SK-N-DZ (cell line): ENCODE measurements at places on chromosomes 3 and 15.

- peak; percentile 42 for DNase-seq
These were observed 187.7 kb upstream of the SLC24A5 start for GRCh38 chr15:47932951-47933641.

- no peak for DNase-seq
These were observed 446.2 kb upstream of the NR2F2 start for GRCh38 chr15:95884276-95884675.

- DNase-seq = no peak
These were observed 385.4 kb upstream of the LRRC3B start for GRCh38 chr3:26237036-26237682.

DNA sequence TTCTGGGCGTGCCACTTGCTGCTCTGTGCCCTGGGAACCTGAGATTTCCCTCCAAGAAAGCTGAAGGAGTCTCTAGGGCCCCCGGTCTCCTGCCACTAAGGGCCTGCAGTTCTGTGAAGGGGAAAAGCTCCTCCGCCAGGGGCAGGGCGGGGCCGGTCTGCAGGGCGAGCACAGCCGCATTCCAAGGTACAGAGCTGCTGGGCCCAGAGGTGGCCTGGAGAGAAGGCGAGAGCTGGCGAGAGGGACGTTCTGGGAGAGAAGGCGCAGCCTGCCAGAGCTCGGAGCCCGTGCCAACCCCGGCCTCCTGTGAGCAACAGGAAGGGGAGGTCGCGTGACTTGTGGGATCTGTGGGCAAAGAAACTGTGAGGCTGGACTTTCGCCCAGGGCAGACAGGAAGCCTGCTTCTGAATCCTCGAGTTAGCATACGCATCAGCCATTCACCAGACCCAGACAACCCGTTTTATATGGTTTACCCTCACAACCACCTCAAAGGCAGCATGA, 500.4 kb downstream of the SHQ1 start:
- no peak for DNase-seq

GRCh38 chr3:89332793-89333192, 225.4 kb downstream of the EPHA3 start:
- no peak for DNase-seq

GRCh38 chr3:4977853-4978203, 1.4 kb upstream of the BHLHE40 start:
- peak; percentile 39 for DNase-seq

DNA sequence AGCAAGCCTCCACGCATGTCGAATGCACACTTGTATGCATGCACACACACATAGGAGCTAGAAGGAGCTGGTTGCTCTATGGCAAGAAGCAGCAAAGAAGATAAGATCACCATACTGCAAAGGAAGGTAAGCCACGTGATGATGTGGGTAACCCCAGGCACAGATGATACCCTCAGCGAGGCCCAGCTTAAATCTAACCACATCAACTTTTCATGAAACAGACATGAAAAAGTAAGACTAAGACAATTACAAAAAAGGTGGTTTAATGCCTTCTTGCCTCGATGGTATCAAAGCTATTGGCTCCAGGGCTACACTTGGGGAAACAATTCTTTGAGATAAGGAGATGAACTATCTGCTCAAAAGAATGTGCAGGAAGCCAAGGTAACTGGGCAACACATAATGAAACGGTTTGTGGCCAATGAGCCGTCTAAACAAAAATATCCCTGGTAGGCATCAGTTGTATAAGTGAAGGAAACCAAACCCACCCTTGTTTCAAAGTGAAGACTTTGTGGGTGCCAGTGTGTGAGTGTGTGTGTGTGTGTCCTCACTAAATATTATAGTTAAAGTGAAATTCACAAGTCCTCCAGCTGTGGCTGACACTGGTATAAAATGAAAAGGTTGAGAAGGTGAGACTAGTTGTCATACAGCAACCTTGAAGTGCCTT, 365.7 kb upstream of the ICE2 start:
- no peak for DNase-seq

- DNase-seq = no peak
These were observed 149.3 kb upstream of the SEMA6D start for GRCh38 chr15:47568030-47568429.

- DNase-seq = no peak
These were observed 94.6 kb upstream of the IQSEC1 start for GRCh38 chr3:13167829-13168228.

DNA sequence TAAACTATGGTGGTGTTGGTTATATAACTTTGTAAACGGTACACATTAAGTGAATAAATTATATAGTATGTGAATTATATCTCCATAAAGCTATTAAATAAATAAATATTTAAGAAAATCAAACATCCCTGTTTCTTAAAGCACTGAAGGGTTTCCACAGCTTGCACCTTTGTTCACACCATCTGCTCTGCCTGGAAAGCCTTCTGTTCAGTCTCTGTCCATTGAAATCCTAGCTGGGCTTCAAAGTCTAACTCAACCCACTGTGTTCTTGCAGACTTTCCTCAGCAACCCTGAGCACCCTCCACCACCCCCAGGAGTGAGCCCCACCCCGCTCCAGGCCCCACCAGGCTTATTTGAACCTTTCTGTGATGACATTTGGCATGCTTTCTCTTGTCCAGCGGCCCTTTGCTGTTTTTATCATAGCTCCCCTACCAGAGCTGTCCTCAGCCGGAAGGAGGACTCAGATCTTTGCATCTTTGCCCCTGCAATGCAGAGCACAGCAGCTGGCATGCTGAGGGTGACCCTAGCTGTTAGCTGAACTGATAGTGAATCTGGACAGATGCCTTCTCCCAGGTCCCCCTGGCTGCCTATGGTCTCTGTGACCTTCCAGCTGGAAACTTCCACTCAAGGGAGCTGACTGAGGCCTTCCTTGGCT, 105.2 kb downstream of the DAPK2 start:
- DNase-seq = no peak

DNA sequence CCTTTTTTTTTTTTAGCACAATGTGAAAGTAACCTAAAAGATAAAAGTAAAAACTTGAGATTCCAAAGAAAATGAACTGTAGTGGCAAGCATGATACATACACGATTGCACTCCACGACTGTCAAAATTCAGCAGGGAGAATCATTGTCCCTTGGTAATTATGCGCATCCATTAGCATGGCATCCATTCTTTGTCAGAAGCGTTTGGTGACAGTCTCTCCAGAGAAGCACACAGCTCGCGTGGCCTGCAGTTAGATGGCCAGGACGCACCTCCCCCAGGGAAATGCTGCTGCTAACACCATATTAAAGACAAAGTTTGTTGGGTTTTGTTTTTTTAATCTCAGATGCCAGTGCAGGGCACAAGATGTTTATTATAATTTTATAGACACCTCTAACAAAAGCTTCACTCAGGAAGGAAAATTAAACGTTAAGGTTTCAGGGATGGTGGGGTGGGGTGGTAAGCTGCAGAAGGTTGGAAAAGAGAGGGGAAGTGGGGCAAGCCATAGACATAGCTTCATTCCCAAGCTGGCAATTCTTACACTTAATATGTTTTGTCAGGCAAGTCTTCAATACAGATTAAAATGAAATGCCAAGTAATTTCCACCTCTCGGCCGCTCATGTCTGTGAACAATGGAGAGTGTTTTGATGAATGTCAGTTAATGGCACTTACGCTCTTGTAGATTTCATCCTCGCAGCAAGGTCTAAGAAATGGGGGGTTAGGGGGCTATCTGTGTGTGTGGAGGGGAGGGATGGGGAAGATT, 142.8 kb upstream of the TOPAZ1 start:
- no peak for DNase-seq

- no peak for DNase-seq
These were observed 179.1 kb downstream of the AKAP13 start for GRCh38 chr15:85559530-85559929.

DNA sequence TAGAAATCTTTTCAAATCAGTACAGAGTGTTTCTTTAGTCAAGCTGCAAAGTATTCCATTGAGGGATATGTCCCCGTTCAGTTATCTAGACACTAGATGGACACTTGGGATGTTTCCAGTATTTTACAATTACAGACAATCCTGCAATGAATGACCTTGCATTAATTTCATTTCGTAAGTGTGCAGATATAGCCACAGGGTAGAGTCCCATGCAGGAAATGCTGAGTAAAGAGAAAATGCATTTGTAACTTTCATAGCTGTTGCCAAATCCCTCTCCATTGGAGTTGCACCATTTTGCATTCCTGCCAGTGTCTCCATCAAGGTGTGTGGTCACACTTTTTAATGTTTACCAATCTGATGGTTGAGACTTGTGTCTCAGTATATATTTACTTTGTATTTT, 92.5 kb downstream of the LIPC start:
- DNase-seq = no peak

DNA sequence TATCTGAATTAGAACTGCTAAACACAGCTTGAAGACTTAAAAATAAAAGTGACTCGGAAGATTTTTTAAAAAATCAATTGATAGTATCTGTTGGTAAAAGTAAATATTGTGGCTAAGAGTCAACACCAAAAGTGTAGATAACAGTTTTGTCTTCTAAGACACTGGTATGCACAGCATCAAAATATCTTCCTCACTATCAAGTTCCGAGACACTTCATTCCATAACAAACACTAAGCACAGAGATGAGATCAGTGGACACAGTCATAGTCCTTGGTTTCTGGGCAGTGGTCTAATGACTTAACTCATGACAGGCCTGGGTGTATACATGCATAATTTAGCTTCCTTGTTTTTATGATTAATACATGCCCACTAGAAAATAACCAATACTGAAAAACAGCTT, 63.2 kb downstream of the PXYLP1 start:
- DNase-seq = no peak

- no peak for DNase-seq
These were observed 8.8 kb upstream of the C15orf61 start for GRCh38 chr15:67512140-67512539.

GRCh38 chr3:187836823-187837770, 91.8 kb upstream of the BCL6 start:
- DNase-seq = no peak

- no peak for DNase-seq
These were observed 108.2 kb downstream of the EOMES start for GRCh38 chr3:27613846-27614500.

GRCh38 chr15:88580532-88580931, 34.1 kb upstream of the DET1 start:
- no peak for DNase-seq

DNA sequence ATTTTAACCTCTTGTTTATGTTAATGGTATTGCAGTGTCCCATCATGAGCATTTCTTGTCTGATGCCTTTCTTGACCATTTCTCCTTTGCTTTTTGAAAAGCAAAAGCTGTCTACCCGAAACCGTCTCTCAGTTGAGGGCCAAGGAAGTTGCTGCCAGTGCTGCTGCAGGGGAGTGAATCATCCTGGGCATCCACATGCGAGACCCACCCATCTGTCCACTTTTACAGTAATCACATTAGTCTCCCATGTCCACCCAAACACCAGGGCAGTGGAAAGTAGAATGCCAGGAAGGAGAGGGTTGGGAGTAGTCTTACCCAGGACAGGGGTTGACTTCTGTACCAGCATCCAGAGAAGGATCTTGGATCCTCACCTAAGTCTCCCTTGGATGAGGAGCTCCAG, 48.6 kb upstream of the TEX264 start:
- no peak for DNase-seq

- no peak for DNase-seq
These were observed 296 bp downstream of the TPRA1 start for GRCh38 chr3:127590282-127590592.

GRCh38 chr3:45940781-45941365, 2.4 kb upstream of the CXCR6 start:
- no peak for DNase-seq

- DNase-seq = no peak
These were observed 99.1 kb downstream of the SSR3 start for GRCh38 chr3:156455839-156456238.

- no peak for DNase-seq
These were observed 11.7 kb downstream of the TRAIP start for GRCh38 chr3:49844464-49845183.

DNA sequence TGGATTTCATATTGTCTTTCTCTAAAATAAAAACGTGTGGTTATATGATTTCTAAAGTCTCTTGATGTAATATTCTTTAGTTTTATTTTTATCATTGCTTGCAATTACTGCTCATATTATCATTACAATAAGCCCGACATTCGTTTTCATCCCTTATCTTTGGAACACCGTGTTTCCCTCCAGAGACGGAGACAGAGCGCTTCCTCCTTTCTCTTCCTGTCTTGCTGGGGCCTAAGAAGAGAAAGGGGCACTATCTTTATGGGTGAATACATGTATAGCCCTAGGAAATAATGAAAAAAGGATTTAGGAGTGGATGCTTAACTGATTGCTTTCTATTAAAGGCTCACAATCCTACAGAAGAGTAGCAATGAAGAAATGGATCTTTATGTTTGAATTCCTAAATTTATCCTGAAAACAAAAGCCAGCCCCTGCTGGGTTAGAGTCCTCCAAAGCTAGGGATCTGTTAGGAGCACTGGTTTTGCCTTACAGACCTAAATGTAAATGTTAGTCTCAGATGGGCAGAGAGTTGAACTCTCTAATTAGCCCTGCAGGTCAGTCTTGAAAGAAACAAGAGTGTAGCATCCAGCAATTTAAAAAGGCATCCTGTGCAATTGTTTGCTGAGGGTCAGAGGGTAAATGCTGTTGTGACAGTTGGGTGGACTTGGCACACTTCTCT, 145.1 kb downstream of the TP63 start:
- DNase-seq = no peak

GRCh38 chr15:74592222-74592621, 23.4 kb upstream of the CLK3 start:
- DNase-seq = no peak

DNA sequence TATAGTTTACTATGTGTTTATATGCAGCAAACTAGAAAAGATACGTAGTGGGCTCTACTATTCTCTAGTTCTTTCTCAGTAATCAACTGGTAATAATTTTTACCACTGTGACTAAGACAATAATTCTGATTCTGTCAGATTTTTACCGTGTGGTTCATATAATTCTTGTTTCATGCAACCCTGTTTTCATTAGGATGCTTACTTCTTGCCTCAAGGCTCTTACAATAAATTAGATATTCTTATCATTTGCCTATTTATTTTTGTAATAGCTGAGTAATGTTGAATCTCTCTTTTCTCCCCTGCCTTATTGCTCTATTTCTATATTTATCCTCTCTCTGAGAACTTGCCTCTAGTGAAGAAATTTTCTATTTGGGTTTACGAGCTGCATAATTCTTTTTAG, 524.7 kb downstream of the NAALADL2 start:
- no peak for DNase-seq

- no peak for DNase-seq
These were observed 34.3 kb downstream of the CRTC3 start for GRCh38 chr15:90564051-90564450.

DNA sequence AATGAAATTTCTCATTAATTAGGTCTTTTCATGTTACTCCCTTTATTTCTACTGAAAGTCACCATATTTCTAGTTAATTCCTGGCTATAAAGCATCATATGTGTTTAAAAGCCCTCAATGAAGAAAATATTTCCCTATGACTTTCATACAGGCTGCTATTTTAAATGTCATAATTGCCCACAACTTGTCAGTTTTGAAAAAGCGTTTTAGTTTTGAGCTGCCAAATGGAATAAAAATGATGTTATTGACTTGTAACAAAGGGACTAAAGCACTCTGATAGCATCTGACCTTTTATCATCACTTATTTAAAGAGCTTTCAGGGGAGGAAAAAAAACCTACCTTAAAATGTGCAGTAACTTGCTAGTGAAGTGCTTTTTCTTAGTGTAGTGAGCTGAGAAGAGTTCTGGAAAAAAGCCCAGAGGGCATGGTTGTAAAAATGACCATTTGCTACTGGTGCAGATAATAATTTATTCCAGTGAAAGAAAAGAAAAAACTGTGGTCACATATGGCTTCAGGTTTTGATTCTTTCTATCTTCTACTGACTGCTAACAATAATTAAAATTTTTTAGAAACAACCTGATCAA, 877.2 kb downstream of the CADM2 start:
- no peak for DNase-seq
